ENCODE measurements at places on chromosomes 13 and 19.

DNA sequence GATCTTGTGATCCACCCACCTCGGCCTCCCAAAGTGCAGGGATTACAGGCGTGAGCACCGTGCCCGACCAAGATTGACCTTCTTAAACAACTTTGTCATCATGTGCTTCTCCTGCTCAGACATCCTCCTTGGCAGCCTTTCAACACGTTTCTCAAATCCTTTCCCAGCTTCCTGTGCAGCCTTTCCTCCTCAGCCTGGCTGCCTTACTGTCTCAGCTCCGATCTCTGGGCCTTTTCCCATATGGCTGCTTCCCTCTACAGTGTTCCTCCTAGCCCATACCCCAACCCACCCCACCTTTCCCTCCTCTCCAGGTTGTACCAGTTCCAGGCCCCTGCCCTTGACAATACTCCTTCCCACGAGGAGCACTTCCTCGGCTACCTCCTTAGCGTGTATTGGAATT, 7.2 kb downstream of the PHF11 start:
- DNase-seq, result no peak

DNA sequence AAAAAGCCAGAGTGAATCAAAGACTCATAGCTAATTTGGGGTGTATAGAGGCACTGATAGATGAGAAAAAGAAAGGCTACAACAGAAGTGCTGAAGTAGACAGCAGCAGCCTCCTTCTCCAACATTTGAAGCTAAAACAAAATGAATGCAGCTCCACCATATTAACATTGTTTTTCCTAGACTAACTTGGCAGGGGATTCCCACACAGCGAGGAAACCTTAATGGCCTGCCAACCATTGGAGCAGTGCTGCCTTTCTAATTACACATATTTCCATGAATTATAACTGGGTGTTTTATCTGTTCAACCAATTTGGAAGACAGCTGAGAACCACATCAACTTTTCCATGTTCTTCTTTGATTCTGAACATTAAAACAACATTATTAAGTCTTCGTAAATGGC, 478.6 kb downstream of the LIG4 start:
- no peak for DNase-seq

DNA sequence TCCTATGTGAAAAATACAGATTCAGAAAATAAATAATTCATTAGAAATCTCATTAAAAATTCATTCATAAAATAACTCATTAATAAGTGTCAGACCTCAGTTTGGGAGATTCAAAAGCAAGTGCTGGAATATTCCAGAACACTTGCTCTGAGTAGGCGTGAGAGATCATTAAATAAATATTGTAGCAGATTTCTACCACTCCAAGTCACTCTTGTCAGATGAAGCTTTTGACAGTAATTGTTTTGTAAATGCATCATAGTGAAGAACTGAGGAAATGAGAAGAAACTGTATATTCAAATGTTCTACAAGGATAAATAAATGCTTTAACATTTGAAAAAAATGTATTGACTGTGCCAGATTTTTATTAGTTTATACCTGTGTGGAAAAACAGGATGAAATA, 1228.1 kb downstream of the SLITRK1 start:
- no peak for DNase-seq

DNA sequence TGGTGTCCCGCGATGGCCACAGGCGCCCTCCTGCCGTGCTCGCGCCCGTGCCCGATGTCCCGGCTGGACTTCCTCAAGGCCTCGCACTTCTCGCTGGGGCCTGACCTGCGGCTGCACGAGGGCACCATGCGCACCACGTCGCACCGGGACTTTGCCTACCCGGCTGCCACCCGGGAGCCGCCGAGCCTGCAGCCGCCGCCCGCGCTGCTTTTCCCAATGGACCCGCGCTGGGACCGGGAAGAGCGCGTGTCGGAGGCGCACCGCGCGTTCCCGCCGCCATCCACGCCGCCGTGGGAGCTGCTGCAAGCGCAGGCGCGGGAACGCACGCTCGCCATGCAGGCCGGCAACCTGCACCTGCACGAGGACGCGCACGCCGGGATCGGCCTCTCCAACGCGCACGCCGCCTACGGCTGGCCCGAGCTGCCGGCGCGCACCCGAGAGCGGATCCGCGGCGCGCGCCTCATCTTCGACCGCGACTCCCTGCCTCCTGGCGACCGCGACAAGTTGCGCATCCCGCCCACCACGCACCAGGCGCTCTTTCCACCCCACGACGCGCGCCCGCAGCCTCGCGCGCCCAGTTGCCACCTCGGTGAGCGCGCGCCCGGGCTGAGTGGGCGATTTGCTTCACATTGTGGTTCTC, 12.1 kb upstream of the PEX11G start:
- DNase-seq, result no peak

DNA sequence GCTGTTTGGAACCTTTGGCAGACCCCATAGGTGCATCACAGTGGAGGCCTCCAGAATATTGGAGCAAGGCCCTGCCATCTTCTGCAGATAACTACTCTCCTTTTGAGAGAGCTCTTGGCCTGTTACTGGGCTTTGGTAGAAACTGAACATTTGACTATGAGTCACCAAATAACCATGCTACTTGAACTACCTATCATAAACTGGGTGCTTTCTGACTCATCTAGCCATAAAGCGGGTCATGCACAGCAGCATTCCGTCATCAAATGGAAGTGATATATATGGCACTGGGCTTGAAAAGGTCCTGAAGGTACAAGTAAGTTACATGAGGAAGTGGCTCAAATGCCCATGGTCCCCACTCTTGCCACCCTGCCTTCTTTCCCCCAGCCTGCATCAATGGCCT, 782.5 kb upstream of the SLITRK6 start:
- no peak for DNase-seq

Measured in kidney glomerular epithelial cell (primary cell).